ENCODE measurements at places on chromosomes 13 and 19.

DNA sequence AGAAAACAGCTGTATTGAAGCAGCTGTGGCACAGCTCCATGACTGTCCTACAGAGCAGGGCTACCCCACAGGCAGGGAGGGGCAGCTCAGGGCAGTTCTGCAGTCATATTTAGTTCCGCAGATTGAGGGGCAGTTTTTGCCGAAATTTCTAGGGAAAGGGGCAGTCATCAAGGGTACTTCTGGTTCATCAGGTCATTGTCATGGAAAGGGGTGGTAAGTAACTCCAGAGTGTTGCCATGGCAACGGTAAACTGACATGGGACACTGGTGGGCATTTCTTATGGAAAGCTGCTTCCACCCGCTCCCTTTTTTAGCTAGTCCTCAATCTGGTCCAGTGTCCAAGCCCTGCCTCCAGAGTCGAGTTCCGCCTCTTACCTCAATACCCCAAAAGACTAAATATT is 702.8 kb downstream of the LIG4 start:
- DNase-seq, result no peak

DNA sequence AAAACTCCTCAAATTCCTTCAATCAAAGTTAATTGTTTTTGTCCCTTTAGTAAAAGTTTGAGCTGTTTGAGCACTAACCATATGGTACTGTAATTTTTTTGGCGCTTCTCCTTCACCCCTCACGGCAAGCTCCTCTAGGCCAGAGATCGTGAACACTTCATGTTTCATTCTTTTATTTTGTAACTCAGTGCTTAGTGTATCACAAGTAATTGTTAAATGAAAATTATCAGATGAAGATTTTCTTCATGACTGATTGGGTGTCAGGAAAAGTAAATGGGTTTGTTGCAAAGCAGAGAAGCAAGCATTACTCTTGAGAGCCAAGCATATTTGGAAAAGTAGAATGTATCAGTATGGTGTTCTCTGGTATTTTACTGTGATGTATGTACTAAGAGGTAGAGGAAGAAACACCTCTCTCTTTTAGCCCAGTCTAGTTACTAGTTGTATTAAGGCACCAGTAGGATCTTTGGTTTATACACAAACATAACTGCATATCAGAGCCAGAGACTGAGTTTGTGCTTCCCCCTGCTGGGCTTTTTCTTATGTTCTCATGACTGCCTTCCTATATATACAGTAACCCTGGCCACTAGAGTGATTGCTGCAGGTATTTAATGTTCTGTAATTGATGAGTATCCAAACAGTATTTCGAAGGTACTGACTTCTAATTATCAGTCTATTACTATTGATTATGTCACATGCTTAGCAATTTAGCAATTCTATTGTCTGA is 202.3 kb upstream of the KLHL1 start:
- DNase-seq, result no peak

GRCh38 chr13:75359266-75359665 is 122.7 kb downstream of the TBC1D4 start:
- no peak for DNase-seq

DNA sequence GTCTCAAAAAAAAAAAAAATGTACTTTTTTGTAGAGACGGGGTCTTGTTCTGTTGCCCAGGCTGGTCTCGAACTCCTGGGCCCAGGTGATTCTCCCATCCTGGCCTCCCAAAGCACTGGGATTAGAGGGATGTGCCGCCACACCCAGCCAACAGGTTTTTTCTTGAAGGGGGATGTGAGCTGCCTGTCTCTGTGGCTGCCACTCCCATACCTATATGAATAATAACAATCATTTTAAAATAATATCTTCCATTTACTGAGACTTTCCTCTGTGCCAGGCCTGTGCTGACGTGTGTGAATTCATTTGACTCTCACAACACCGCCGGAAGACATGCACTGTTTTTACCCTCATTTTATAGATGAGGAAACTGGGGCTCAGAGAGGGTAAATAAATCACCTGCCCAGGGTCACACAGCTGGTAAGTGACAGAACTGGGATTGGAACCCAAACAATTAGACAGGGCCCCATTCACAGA is 7.2 kb upstream of the BCL3 start:
- no peak for DNase-seq

DNA sequence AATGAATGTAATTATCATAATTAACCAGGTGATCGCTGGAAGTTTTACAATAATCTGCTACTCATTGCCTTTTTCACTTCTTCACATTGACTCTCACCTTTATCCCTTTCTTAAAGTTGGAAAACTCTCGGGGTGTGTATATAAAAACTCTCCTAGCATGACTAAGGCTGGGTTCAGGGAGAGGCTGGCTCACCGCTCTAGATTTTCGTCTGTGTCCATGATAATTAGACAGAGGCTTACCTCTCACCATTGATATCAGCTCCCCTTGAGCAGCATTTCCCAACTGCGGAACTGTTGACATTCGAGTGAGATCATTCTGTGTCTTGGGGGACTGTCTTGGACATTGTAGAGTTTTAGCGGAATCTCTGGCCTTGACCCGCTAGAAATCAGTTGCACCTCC is 39.4 kb downstream of the NFIX start:
- no peak for DNase-seq

DNA sequence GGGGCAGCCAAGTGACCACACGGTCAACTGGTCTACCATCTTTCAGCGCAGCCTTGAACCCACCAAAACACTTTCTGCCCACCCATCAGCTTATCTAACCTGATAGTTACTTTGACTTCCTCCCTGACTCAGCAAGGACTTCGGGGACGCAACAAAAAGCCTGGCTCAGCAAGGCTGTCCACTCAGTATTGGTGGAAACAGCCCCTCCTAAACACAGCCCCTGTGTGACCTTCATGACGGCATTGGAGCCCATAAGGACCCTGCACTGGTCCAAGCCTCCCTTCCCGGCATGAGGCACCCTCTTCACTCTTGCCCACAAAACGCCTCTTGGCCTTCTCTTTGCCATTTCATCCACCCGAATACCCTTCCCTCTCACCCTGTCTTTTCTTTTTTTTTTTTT is 39.1 kb downstream of the INSR start:
- DNase-seq, result no peak

GRCh38 chr13:24618011-24618955 is 61.9 kb upstream of the ATP12A start:
- peak; percentile 63 for DNase-seq

GRCh38 chr13:32323912-32324311 is 8.6 kb downstream of the BRCA2 start:
- no peak for DNase-seq

DNA sequence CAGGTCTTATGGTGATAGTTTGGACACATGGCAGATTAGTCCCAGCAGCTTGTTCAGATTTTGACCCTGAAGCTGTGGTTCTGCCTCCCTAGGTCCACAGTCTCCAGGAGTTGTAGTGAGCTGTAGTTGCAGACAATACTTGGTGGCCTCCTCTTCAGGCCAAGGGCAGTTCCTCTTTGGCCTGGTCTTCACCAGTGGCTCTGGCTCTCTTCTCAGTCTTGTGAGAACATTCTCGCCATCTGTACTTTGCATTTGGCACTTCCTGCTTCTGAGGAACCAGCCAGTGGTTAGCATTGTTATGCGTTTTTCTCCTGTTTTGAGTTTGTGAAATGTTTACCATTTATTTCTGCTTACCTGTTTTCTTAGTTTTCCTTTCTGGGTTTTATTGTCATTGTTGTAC is 40.7 kb downstream of the PCCA start:
- DNase-seq, result peak; percentile 1

GRCh38 chr19:6667114-6667627 is 2.8 kb downstream of the TNFSF14 start:
- DNase-seq, result peak; percentile 20

DNA sequence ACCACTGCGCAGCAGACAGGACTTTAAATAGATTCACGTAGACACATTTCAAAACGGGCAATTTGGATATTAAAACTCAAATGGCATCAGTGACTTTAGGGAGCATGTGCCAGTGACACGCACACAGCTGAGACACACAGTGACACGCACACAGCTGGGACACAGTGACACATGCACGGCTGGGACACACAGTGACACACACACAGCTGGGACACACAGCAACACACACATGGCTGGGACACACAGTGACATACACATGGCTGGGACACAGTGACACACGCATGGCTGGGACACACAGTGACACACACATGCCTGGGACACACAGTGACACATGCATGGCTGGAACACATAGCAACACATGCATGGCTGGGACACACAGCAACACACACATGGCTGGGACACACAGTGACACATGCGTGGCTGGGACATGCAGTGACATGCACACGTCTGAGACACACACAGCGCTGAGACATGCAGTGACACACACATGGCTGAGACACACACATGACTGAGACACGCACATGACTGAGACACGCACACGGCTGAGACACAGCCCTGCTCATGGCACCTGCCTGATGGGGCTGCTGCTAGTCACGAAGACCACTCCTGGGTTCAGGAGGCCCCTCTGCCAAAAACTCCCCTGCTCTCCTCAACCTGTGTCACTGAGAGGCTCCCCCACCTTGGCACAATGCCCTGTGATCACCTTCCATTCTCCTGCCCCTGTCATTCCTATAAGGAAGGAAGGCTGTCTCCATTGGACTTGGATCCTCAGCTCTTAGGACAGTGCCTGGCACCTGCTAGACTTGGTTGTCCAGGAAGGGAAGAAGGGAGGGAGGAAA is 52.5 kb downstream of the SOX1 start:
- no peak for DNase-seq

GRCh38 chr13:100644371-100644770 is 30.2 kb downstream of the TMTC4 start:
- no peak for DNase-seq

DNA sequence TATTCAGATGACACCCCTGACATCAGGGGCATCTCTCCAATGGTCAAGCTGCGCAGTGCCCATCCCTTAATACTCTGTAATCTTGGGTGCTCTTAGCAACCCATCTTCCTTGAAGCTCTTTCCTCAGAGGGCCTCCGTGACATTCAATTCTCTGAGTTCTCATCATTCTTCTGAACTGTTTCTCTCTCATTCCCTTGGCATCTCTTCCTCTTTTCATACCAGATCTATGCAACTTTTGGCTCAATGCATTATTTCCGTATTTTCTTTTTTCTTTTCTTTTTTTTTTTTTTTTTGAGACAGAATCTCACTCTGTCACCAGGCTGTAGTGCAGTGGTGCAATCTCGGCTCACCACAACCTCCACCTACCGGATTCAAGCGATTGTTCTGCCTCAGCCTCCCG is 53.9 kb downstream of the PCDH8 start:
- DNase-seq, result no peak

GRCh38 chr19:9151367-9151766 is 11.2 kb downstream of the ZNF317 start:
- peak; percentile 14 for DNase-seq

DNA sequence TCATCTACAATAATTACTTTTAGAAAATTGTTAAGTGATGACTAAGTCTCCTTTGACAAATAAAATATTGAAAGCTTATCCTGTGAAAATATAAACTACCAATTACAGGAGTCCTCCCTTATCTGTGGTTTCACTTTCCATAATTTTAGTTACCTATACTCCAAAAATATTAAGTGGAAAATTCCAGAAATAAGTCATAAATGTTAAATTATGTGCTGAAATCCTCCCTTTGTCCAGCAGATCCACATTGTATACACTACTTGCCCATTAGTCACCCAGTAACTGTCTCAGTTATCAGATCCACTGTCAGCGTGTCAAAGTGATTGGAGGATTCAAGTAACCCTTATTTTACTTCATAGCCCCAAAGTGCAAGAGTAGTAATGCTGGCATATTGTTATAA is 98.1 kb downstream of the SERP2 start:
- no peak for DNase-seq

- no peak for DNase-seq
Observed at GRCh38 chr13:114264886-114265611, 16.4 kb upstream of the UPF3A start.

GRCh38 chr19:29259867-29260281 is 46.9 kb upstream of the UQCRFS1 start:
- no peak for DNase-seq

Measured in CD4-positive, alpha-beta T cell treated with Interferon alpha-2 for 1 hour (primary cell).